ENCODE measurements at places on chromosomes 1 and 21.
A peak's percentile ranks its signal among the peaks of the same experiment; 100 is the strongest.

GRCh38 chr1:46411010-46411405 is 16.9 kb downstream of the FAAH start:
- DNase-seq = no peak

- no peak for DNase-seq
Measured at GRCh38 chr1:94205639-94206038, 31.7 kb downstream of the ARHGAP29 start.

- no peak for DNase-seq
Measured at GRCh38 chr1:8251635-8252034, 66.3 kb upstream of the SLC45A1 start.

GRCh38 chr1:226309398-226310244 is 657 bp upstream of the LIN9 start:
- no peak for DNase-seq

GRCh38 chr1:12640237-12640957 is 3.5 kb upstream of the AADACL4 start:
- no peak for DNase-seq

DNA sequence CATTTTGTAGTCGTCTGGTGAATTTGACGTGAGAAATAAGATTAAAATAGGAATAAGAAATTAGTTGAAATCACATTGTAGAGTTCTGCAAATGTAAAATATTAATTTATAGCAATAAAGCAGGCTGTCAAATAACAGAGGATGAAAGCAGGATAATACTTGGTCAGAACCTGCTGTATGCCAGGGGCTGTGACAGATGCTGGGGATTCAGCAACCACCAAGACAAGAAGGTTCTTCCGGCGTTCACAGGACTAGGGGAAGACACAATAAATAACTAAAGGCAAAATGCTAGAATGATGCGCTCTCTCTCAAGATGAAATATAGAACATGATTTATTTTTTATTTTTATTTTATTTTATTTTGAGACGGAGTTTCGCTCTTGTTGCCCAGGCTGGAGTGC is 6.8 kb upstream of the PARK7 start:
- peak; percentile 60 for DNase-seq

DNA sequence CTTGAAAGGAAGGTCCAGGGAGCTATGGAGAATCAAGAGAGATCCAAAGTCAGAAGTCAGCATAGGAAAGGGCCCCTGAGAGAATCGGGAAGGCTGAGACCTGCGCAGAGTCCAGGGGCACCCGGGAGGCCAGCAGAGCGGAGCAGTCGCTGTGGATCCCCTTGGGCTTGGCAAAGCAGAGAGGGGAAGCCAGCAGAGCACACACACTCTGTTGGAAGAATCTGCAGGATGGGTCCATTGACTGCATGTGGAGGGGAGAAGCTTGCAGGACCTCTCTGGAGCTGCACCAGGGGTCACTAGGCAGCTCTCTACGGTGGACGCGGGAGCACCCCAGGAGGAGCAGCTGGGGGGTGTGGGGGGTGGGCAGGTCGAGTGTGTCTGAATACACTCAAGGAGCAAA is 6.4 kb downstream of the RIPK4 start:
- DNase-seq = no peak

DNA sequence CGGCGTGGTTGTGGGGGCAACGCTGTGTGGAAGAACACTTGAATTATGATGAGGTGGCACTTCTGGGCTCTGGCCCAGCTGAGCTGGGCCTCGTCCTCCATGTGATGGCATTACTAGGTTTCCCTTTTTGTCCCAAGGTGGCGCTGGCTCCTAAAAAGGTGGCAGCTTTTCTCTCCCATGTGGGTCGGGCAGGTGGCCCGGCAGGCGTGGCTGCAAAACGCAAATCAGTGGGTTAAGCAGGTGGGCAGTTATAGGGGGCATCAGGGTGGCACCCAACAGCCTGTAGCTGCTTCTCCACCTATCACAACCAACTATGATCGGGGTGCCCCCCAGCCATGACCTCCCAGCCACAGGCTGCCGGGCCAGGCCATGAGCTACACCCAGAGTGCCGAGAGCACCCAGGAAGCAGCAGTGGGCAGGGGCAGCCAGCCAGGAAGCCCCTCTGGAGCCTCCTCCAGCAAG is 59.6 kb downstream of the KCNAB2 start:
- no peak for DNase-seq

- DNase-seq = no peak
Measured at GRCh38 chr1:116948642-116949041, 38.9 kb downstream of the PTGFRN start.

GRCh38 chr1:167404161-167404888 is 114.0 kb downstream of the CD247 start:
- DNase-seq = no peak

GRCh38 chr1:207059881-207060280 is 6.8 kb downstream of the PFKFB2 start:
- DNase-seq = no peak

- DNase-seq = peak; percentile 33
Measured at GRCh38 chr1:3016641-3017439, 4.4 kb upstream of the ACTRT2 start.

GRCh38 chr1:185656663-185657062 is 77.5 kb upstream of the HMCN1 start:
- no peak for DNase-seq

GRCh38 chr1:94917251-94917650 is 9.7 kb downstream of the CNN3 start:
- no peak for DNase-seq

DNA sequence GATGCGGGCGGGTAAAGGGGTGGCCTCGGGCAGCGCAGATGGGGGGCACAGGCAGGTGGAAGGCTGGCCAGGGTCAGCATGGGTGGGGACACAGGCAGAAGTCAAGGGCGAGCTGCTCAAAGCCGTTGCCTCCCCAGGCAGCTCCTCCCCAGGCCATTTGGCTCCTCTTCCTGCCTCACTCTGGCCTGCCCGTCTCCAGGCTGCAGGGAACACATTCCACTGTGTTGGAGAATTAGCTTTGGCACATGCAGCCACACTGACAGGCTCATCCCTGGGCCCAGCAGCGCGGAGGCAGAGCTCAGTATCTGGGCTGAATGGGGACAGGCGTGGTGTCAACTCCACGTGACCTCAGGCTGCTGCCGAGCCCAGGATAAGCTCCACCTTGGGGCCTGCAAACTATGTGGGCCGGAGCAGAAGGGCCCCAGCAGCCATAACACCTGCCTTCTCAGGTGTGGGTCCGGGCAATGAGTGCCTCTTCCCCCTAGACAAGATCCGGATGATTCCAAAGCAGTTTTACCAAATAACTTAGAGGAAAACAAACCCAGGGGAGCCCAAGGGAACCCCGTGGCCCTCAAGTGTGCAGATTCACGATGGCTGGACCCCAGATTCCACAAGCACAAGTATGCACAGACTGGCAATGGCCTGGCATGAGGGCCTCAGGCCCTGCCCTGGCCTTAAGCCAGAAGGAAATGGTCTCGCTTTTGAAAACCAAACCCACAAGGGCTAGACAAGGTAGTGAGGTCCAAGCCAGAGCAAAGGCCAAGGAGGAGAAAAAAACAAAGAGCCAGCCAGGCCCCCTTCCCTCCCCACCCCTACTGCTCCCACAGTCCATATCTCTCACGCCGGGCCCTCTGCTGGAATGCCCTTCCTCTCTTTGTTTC is 40.2 kb downstream of the HSPG2 start:
- DNase-seq = no peak

- no peak for DNase-seq
Measured at GRCh38 chr1:153735090-153735420, 7.2 kb downstream of the INTS3 start.

DNA sequence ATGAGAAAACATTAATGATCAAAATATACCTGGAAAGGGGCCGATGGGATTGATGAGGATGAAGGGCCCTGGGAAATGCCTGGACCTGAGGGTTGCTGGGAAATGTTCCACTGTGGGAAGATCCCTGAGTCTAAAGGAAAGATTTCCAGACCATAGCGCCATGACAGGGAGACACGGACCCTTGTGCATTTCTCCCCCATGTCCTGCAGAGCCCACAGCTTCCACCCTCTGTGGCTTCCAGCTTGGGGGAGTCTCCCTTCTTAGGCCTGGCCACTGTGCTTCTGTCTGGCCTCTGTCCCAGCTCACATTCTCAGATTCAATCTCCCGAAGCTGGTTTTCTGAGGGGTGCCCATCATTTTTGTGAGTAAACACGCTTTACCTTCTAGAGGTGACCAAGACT is 1.0 kb upstream of the PRAMEF12 start:
- no peak for DNase-seq

- no peak for DNase-seq
Measured at GRCh38 chr1:87399701-87400100, 71.0 kb downstream of the LMO4 start.

GRCh38 chr1:71343686-71344416 is 263.0 kb upstream of the ZRANB2 start:
- no peak for DNase-seq

DNA sequence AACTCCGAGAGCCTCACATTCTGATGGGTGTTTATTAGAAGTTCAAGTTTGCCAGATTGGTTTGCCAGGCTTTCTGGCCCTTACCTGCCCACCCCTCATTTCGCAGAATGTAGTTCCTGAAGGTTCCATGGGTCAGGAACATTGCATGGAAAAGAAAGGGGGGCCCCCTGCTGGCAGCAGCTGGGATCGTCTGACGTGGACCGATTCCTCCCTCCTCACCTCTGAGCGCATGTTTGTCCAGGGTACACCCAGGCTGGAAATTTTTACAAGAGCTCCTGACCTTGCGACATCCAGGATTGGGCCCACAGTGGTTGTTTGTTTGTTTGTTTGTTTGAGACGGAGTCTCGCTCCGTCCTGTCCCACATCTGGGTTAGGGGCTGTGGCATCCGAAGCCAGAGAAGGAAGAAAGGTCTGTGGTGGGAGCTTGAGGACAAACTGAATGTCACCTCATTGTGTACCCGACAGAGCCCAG is 126.0 kb upstream of the TMEM51 start:
- DNase-seq = peak; percentile 67

DNA sequence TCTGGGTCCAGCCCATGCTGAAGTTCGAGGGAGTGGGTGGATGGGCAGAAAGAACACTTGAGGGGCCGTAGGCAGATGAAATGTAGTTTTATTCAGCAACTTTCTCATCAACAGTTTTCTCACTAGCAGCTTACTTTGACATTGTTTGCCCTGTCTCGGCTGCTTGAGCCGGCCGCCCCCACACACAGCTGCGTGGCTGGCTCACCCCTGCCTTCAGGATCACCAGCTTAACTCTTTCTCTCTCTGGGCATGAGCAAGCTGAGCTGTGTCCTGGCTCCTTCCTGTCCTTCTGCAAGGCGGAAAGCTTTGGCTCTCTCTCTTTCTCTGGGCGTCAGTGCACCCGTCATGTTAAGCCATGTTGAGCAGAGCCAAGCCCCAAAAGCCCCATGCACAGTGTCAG is 104.4 kb upstream of the GNG12 start:
- DNase-seq = no peak

- no peak for DNase-seq
Measured at GRCh38 chr1:56525489-56526041, 53.8 kb downstream of the PLPP3 start.

- no peak for DNase-seq
Measured at GRCh38 chr1:116497656-116498055, 73.2 kb downstream of the CD58 start.

DNA sequence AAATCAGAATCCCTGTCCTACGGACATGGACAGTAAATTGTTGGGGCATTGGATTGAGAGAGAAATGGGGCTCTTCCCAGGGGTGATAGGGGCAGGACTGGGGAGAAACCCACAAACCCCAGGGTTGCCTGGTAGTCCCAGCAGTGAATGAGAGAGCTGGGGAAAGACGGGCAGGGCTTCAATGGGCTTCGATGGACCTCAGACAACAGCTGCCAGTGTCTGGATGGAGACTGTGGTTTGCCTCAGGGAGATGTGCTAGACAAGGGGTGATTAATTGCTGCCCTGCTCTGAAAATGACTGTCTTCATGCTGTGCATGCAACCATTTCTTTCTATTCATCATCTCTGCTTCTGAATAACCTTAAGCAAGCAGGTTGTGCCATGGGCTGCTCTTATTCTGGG is 7.4 kb downstream of the GPR25 start:
- DNase-seq = no peak

GRCh38 chr21:46152927-46153246 is 2.5 kb downstream of the FTCD start:
- DNase-seq = peak; percentile 59

- DNase-seq = no peak
Measured at GRCh38 chr1:175540896-175541645, 202.3 kb downstream of the TNR start.

GRCh38 chr1:39646232-39647081 is 7.0 kb upstream of the HEYL start:
- DNase-seq = no peak

DNA sequence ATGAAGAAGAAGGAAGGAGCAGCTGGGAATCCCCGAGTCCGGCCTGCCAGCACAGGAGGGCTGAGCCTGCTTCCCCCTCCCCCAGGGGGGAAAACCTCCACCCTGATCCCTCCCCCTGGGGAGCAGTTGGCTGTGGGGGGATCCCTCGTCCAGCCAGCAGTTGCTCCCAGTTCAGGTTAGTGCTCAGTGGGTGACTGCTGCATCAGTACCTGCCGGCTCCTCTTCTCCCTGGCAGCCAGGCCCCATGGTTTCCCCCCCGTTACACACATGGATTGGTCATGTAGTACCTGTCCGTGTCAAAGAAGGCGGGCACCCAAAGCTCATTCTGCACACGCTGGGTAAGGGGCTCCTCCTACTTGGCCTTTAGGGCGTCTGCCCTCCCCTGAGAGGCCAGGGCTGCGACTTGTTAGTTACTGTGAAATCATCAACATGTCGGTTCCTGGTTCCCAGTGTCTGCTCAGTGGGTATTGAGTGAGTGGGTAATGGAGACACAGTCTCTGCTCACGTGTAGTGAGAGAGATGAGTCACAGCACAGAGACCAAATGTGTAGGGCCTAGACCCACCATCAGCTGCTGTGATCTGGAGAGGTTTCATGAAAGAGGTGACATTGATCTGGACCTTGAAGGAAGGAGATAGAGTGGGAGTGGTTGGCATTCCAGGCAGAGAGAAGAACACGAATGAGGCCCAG is 11.5 kb downstream of the NECAP2 start:
- peak; percentile 34 for DNase-seq

DNA sequence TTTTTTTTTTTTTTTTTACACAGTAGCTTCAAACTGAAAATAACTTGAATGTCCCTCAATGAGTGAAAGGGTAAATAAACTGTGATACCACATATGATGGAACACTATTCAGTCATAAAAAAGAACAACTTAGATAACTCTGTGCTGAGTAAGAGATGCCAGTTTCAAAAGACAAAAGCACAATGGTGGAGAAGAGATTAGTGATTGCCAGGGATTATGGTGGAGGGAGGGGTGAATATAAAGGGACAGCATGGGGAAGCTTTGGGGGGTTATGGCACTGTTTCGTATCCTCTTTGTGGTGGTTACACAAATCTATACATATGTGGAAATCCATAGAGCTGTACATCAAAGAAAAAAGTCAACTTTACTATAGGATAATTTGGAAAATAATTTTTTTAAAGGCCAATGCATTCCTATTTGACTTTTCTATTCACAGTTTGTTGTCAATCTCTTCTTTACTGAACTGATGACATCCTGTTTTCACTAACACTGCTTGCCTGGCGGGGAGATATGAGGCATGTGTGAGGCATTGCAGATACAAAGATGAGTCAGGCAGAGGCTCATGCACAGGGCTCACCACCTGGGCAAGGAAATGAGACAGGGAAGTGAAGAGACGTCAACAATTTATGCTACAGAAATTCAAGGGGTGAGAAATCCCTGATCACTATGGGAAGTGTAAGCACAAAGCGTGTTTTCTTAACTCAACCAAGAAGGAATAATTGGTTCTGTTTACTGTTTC is 302.7 kb downstream of the DUSP10 start:
- DNase-seq = peak; percentile 85

All from activated effector memory CD4-positive, alpha-beta T cell treated with anti-CD3 and anti-CD28 coated beads, Interleukin-2, amount 50 U/mL, for 16 hours (primary cell).